GM12865 (cell line): ENCODE measurements at places on chromosomes 5 and 9.
A peak's percentile ranks its signal among the peaks of the same experiment; 100 is the strongest.

DNA sequence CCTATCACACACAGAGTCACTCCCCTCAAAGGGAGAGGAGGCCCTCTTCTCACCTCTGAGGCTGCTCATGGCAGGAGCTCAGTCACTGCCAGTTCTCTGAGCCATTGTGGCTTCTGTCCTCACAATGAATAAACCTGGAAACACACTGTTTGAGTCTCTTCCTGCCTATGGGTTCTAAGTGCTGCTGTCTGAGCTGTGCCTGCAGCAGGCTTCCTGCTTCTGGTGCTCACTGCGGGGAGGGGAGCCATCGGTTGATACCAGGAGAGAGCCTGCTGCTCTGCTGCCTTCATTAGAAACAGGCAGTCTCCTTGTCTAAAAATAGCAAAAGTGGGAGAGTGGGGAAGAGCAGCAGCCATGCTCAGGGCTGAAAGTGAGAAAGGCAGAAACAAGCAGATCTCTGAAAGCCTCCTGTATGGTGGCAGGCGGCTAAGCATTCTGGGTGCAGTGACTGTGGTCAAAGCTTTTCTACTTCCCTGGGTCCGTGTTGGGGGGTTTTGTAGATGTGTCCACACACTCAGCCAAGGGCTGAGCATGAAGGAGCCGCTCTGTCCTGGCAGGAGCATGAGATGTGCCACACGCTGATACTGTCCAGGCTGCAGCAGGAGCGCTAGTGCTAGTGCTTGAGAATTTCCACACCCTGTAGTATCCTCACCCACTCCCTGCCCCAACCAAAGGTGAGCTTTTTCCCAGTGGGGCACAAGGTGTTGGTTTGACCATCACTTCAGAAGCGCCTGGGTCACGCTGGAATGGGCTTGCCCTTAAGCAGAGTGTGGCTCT, 34.2 kb downstream of the PRKACG start:
- DNase-seq = peak; percentile 51

- DNase-seq = no peak
Observed at GRCh38 chr5:179504600-179505396, 45.6 kb upstream of the RUFY1 start.

DNA sequence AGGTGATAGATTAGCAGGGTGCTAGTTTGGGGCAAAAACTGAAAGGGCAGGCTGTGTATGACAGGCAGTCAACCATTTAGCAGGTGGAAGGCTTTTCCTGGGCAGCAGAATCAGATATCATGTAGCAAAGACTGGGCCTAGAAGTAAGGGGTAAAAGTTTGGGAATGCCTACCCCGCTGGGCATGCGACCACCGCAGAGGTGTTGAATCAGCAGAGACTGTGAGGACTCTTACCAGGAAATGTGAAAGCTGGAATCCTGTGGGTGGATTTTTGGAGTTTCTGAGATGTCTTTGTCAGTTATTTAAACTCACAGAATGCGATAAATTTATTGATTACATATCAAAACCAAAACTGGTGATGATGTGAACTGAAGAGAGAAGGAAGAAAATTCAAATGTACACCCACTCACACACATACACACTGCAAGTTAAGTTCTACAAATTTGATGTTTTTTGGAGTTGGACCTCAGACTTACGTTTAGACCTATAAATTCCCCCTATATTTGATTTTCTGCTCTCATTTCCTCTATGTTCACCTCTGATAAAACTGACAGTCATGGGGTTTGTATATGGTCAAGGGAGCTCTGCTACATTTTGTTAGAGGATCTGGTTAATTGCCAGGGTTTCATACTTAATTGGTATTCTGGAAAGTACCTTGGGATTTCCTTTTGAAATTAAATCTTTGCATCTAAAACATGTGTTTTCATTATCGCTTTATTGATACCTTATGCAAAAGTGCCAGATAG, 333.6 kb downstream of the CSNK1G3 start:
- DNase-seq = no peak

GRCh38 chr9:99118782-99119466, 14.0 kb downstream of the TGFBR1 start:
- DNase-seq = peak; percentile 80

- no peak for DNase-seq
Observed at GRCh38 chr5:65104831-65105230, 336.1 kb downstream of the CWC27 start.

DNA sequence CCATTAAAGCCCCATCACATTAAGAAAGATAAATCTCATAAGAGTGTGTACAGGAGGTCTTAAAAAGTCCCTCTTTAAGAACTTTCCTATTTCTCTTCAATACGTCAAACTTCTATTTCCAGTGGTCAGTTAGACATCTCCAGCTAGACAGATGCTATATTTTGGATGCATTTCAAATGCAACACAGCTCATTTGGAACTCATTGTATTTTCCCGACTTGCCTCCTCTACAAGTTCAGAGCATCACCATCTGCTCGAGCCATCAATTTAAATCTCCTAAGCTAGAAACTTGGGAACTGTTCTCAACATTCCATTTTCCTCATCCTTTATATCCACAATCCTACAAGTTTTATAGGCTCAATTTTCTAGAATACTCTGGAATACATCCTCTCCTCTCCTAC, 3.2 kb upstream of the UHRF2 start:
- DNase-seq = no peak

DNA sequence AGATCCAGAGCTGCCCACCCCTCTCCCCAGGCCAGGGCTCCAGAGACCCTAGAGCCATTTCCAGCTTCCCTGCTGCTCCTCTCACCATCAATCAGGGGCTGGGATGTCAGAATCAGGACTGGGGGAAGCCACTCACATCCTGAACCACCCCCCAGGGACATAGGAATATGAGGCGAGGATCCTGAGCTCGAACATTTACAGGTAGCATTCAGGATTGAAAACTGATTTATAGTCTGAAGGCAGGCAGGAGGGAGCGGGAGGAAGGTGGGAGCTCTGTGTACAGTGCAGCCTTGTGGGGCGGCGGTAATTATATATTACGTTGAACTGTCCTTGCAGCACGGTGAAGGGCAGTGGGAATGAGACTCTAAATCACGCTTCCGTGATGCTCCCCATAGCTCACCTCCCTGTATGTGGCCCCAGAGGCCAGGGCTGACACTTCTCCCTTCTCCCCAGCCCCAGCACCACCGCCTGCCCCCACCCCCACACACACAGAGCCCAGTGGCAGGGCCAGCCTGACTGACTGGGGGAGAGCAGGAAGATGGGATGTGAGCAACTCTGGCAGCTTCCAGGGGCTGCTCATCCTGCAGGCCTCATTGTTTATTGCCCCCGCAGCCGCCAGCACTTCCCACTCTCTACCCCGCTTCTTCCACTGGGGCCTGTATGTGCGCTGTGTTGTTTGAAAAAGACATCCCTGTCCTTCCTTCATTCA, 76.0 kb upstream of the HSPA9 start:
- no peak for DNase-seq

DNA sequence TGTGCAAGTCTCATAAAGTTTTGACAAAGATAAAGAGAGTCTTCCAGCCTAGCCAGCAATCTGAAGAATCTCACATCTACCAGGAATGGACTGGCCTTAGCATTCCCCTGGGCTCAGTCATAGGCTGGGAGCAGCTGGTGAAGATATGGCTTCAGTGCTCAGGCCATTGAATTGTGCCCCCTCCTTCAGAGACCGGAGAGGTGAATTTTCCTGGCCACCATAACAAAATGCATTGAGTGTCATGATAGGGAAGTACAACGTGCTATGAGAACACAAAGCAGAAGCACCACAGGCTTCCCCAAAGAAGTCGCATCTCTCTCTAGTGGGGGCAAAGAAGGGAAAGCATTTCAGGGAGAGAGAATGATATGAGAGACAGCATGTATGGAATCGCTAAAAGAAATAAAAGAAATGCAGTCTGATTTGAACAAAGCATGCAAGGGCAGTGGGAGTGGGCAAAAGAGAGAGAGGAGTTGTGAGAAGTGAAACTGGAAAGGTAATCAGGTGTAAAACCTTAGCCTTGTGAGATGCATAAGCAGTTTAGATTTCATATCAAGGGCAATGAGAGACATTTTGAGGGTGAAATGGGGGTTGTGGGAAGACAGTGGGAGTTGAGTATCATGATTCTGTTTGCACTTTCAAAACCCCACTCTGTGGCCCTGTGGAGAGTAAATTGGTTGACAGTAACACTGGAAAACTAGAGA, 57.1 kb upstream of the NMUR2 start:
- DNase-seq = peak; percentile 44

- DNase-seq = no peak
Observed at GRCh38 chr5:95925378-95925744, 36.3 kb downstream of the ELL2 start.

DNA sequence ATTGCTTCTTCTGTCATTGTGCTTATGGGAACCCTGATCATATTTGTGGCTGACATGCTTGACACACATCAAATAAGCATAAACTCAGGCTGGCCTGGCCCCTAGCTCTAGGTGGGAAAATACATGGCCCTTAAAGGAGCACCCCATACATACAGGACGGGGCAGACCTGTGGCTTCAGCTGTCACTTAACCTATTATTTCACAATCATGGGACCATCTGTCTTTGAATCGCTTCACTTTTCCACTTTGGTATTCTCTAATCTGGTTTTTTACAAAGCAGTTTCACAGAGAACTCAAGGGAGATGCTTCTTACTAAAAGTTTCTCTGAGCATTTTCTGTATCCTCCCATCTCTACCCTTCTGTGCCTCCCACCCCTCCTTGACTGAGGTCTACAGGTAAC, 34.6 kb upstream of the LRRTM2 start:
- no peak for DNase-seq

- no peak for DNase-seq
Observed at GRCh38 chr5:39140558-39141168, 66.5 kb upstream of the RICTOR start.

- DNase-seq = peak; percentile 20
Observed at GRCh38 chr9:107246259-107247254, 36.5 kb upstream of the RAD23B start.

DNA sequence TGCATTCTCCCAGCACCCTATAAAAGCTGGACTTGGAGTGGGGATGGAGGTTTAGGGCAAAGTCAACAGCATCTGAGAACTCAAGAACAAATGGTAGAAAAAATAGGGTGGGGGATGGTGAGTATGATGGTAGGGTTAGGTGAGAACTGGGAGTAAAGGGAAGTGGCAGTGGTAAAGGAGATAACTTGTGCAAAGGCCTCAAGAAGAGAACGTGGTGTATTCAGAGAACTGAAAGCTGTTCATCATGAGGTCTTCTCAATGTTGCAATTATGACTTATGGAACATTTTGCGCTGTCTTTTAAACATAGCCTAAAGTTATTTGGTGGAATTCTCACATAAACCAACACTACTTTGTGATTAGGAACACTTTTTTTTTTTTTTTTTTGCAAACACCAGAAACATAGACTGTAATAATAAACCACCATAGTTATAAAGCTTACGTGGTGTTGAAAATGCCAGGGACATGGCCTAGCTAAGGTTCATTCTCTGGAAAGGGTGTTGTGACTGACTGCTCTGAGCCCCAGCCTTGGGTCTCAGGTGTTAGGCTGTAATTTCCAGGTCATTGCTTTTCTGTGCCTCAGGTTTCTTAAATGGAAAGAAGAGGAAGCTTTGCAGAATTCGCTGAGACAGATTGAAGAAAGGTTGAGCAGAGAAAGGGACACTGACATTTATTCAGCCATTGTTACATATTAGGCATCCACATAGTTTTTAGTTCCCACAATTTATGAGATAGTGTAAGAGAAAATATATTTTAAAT, 19.2 kb upstream of the TXNDC8 start:
- DNase-seq = no peak

DNA sequence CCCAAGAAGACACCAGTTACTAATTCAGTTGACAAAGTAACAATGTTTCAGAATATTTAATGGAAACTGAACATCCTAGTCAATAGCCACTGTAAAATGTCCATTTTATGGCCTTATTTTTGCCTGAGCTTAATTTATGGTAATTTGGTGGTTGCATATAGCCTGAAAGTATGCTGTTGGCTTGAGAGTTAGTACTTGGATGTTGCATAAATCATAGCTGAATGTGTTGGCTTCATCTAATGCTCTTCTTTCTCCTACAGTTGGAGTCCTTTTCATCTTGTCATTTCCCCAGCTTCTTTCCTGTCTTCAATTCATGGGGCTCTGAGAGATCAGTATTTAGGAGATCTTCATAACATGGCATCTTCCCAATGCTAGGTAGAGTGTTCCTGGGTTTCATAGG, 164.6 kb downstream of the MAT2B start:
- DNase-seq = no peak

DNA sequence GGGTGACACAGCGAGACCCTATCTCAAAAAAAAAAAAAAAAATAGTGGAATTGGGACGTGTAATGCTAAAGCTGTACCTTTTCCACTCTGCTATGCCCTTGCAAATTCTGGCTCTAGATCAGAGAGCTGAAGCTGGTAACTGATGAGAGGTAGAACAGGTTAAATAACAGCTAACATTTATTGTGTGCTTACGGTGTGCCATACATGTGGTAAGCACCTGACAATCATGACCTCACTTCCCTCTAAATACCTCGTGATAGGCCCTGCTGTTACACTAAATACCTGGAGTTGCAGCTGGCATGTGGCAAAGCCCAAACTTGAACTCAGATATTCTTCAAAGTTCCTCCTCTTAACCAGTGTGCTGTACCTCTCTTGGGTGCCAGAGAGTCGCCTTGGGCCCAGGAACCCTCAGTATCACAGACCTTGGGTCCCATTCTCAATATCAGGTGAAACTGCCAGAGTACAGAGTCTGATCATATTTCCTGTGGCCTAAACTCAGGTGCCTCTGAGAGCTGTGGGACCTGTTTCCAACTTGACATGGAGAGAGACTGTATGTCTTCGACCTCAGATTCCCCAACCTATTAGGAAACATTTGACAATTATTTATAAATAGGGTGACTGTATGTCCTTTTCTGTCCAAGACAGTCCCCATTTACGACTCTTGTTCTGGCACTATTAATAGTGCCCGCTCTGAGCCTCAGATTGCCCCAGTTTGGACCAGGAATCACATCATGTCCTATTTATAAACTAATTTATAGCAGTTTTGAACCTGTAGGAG, 4.8 kb downstream of the ARL10 start:
- no peak for DNase-seq

- DNase-seq = no peak
Observed at GRCh38 chr9:4798281-4799032, 5.7 kb downstream of the RCL1 start.

DNA sequence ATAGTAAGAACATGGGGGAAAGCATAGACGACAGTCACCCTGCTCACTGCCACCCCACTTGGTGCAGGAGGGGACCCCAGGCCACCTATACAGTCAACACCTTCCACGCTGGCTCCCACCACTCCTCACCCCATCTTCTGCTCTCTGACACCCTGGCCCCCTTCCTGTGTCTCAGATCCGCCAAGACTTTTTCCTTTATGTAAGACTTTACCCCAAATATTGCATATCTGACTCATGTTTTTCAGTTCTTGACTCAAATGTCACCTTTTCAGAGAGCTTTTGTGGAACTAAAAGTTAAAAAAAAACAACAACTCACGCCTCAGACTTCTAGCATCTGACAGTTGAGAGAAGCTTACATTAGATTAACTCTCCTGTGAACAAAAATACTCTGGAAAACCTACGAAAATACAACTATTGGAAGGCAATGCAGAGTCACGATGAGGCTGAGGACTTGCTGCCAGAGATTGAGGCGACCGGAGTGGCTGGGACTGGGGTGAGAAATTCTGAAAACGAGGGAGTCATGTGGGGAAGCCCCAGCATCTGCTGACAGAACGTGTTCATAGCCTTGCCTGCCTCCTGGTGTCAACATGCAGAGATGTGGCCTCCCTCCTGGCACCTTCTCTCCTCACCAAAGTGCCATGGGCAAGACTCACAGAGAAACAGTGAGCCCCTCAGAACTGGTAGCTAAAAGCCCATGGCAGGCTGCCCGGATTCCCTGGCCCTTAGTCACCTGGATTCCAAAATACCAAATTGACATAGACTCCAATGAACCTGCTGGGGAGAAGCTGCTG, 22.4 kb upstream of the FCN2 start:
- DNase-seq = peak; percentile 85

- DNase-seq = no peak
Observed at GRCh38 chr5:54534191-54535004, 16.8 kb downstream of the SNX18 start.

GRCh38 chr5:1214936-1215220, 10.3 kb upstream of the SLC6A18 start:
- no peak for DNase-seq
